ENCODE measurements at places on chromosomes 12 and 14.

DNA sequence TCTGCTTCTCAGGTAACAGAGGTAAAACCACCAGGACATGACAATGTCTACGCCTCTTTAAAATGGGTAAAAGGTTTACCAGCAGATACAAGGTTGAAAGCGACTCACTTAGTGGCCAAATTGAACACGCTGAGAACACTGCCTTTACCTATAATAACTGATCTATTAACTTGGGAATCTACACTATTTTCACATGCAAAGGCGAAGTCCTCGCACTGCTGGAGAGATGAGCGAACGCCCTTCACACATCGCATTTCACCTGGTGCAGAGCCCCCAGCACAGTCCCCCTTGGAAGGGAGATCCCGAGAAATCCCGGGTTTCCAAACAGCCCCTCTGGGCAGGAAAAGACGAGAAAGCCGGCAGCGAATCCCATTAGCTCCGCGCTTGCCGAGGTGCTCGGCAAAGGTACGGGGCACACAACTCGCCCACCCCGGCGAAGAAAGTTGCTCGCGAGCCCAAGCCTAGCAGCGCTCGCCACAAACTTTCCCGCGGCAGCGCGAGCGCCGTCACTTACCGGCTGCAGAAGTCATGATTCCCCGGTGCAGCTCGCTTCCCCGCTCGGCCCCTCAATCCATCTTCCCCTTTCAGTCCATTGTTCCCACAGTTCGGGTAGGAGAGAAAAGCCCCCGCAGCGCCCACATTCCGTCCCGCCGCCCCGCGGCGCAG lies 423 bp downstream of the FGD6 start:
- no peak for DNase-seq

GRCh38 chr12:46219877-46220655 lies 48.8 kb downstream of the SLC38A1 start:
- no peak for DNase-seq

DNA sequence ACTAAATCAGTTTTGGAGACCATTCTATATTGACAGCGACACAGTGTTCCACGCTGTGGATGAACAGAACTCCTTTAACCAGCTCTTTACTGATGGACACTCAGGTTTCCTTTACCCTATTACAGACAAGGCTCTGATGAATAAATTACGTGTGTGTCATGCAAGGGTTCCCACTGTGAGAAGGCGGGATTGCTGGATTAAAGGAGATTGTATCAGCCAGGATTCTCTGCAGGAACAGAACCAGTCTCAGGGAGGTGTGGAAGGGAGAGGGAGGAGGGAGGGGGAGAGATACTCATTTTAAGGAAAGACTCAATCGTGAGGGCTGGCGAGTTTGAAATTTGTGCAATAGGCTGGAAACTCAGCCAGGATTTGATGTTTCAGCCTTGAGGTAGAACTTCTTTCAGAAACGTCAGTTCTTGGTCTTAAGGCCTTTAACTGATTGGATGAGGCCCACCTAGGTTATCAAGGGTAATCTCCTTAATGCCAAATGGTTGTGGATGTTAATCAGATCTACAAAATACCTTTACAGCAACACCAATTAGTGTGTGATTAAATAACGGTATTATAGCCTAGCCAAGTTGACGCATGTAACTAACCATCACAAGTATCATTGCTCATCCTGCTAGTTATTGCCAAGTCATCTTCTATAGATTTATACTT lies 104.0 kb downstream of the GCH1 start:
- no peak for DNase-seq

GRCh38 chr14:39641224-39641623 lies 209.0 kb upstream of the FBXO33 start:
- DNase-seq, result no peak

GRCh38 chr12:79782172-79782900 lies 91.6 kb upstream of the PAWR start:
- DNase-seq, result no peak

DNA sequence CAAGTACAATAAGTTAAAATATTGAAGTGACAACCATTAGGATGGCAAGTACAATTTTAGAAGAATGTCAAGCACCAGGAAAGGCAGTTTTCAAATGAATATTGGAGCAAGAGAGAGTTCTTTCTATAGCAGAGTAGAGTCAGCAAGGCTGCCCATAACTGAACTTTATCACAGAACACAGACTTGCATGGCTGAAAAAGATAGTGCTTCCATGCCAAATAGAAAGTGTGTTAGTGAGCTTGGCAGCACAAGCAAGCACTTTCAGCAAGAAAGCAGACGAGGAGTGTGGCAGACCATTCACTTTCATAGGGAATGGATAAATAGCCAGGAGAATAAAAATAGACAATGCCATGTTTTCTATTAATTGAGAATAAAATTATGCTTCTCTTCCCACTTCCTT lies 647.0 kb upstream of the MGAT4C start:
- DNase-seq, result no peak

DNA sequence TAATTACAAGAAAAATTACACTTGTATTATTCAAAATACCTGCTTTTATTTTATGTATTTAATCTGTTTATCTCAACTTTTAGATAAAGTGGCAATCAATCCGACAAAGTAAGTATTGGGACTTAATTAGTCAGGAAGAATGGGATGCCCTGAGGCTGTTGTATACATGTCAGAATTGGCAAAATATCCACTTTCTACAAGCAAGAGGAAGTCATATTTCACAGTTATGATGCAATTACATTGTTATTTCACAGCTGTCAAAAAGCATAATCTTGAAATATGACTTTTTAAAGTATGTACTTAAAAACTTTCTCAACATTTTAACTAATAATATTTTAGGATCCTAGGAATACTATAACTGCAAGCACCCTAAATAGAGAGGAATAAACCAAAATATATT lies 357.1 kb upstream of the MGAT4C start:
- DNase-seq, result no peak

DNA sequence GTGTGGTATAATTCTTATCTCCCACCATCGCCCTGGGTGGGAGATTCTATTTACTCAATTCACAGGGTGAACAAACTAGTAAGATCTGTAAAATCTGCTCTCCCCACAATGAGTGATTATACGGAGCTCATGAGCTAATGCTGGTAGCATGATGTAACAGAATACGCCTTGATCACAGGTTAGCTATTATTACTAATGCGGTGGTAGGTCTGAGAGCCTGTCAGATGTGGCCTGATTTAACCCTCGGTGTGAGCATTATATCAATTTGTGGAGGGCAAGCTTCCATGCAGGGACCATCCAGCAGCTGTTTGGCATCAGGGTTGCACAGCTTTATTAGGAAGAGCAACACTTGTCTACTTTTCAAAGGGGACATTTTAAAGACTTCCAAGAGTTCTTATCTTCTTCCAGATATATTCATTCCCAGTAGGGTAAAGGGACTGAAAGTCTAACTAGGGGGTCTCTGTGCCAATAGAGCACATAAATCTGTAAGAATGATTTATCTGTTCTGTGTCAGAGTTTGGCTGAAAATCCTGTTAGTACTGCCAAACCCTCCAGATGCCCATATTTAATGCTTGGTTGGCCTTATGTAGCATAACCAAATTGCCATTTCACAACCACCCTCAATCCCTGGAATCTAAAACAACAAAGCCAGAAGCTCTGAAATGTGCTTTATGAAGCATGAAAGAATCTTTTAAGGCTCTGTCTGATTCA lies 18.7 kb downstream of the TSHR start:
- DNase-seq, result no peak

GRCh38 chr12:58557171-58557570 lies 363.1 kb downstream of the LRIG3 start:
- no peak for DNase-seq

GRCh38 chr12:65595016-65595560 lies 229.2 kb upstream of the HMGA2 start:
- no peak for DNase-seq

- no peak for DNase-seq
Observed at GRCh38 chr12:105357162-105357691, 26.7 kb downstream of the C12orf75 start.

- no peak for DNase-seq
Observed at GRCh38 chr12:95641299-95641952, 90.2 kb upstream of the USP44 start.

DNA sequence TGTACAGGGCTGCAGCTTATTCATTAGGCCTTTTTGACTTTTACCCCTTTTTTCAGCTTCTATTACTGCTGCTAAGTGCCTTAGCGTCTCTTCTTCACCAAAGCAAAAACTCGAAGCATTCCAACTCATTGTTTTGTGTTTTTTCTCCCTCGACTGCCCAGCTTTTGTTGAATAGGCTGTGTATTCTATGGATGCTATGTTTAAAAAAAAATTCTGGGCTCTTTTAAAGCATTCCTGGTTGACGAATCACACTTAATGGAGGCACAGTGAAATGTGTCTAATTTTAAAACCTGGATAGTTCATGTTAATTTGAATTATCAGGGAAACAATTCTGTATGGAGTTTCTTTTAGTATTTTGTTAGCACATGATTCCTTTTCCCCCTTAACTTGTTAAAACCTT lies 29.7 kb downstream of the KTN1 start:
- no peak for DNase-seq

- no peak for DNase-seq
Observed at GRCh38 chr14:22185191-22185590, 403.8 kb downstream of the DAD1 start.

- peak; percentile 65 for DNase-seq
Observed at GRCh38 chr14:61489512-61489911, 168.1 kb downstream of the PRKCH start.

DNA sequence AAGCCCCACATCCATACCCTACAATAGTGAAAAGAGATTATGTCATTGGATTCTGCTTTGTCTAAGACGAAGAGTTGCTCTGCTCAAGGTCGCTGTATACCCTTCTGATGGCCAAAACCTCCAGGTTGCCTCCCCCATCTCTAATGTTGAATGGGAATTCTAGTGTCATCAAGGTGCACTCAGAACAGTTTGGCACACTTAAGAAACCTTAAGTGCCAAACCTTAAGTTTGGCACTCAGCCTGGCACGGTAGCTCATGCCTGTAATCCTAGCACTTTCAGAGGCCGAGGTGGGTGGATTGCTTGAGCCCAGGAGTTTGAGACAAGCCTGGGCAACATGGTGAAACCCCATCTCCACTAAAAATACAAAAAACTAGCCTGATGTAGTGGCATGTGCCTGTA lies 1245.6 kb upstream of the SEL1L start:
- DNase-seq, result no peak

DNA sequence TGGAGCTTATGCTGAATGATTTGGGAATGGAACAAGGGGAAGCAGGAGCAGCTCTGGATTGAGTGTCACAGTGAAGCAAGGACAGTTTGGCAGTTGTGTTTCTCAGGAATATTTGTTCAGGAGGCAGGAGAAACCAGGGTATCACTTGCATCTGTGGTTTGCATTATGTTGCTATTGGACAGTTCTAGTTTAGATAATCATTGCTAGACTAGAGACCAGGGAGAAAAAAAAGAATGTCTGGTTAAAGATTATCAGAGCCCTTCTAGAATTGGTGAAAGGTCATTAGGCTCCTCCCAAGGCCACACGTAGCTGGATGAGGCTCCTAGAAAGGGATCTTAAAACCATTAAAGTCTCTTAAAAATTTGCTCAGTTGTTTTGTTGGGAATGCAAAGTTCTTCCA lies 17.0 kb upstream of the SRSF5 start:
- no peak for DNase-seq

DNA sequence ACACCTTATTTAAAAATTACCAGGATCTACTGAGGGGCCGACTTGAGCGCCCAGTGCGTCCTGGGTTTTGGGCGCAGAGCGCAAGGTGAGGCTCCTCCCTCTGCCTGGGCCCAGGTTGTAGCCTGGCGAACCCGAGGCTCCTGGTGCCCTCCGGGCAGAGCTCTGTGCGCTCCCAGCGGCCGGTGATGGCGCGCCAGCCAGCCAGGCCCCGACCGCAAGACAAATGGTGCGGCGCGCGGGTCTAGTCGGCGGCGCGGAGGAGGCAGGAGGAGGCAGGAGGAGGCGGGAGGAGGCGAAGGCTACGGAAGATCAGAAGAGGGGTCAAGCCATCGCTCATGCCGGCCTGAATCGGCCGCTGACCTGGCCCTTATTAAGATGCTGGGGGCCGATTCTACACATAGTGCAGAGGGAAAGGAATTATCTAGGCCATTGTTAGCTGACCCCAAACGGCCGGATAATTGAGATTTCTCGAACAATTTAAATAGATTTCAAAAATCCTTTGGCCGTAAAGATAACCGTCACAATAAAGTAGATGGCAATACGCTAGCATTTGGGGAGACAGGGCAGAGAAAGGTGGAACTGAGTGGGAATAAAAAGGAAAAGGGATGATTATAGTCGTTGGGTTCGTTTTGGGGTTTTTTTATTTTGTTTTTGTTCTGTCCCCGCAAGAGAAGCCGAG lies 2.8 kb downstream of the TBX5 start:
- DNase-seq, result no peak

GRCh38 chr14:88297306-88297705 lies 25.8 kb downstream of the KCNK10 start:
- no peak for DNase-seq

GRCh38 chr12:95204141-95204866 lies 13.0 kb downstream of the FGD6 start:
- DNase-seq, result no peak

DNA sequence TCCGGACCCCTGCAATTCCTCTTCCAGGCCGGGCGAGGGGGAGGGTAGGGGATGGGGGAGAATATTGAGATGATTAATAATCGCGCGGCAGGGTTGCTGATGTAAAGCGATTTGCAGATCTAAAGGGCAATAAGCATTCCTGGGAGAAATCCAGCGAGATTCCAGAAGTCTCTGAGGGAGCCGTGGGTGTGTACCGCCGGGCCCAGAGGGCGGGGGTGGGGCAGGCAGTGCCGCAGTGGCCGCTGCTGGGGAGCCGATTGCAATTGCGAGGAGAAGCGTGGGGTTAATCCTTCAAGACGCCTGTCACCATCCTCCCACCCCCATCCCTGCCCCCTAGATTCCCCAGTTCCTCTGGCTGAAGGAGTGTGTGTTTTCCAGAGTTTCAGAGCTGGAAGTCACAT lies 16.4 kb downstream of the FOS start:
- DNase-seq, result peak; percentile 24

GRCh38 chr12:124713041-124713435 lies 145.6 kb upstream of the NCOR2 start:
- no peak for DNase-seq

All from substantia nigra (tissue), 51 donors.